Lower leg skin (tissue), 4 donors: ENCODE measurements at places on chromosomes 13 and 19. TPM values are rescaled to one million over a fixed set of nuclear protein-coding genes. Genes with fewer than 3 reads are reported as not detected.

The UBL5 gene
- total RNA-seq: 596 TPM

The TTC9B gene
- total RNA-seq: not detected

The ANGPTL4 gene
- total RNA-seq: 51.8 TPM

The ZNF541 gene
- not detected for total RNA-seq

DNA sequence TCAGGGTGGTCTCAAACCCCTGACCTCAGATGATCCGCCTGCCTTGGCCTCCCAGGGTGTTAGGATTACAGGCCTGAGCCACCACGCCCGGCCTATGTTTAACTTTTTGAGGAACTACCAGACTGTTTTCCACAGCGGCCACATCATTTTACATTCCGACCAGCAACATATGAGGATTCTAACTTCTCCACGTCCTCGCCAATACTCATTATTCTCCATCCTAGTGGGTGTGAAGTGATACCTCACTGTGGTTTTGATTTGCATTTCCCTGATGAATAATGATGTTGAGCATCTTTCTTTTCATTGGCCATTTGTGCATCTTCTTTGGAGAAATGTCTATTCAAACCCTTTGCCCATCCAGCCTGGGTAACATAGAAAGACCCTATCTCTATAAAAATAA lies 14.8 kb downstream of the SLC5A5 start:
- no peak for DNase-seq

GRCh38 chr13:42277618-42278276 lies 5.8 kb downstream of the AKAP11 start:
- DNase-seq: no peak

- DNase-seq: no peak
Measured at GRCh38 chr13:83798731-83799130, 83.5 kb downstream of the SLITRK1 start.

- DNase-seq: no peak
Measured at GRCh38 chr13:71714802-71715375, 152.1 kb downstream of the DACH1 start.

- peak; percentile 56 for DNase-seq
Measured at GRCh38 chr19:30674656-30675055, 302.5 kb downstream of the ZNF536 start.
